Aortic smooth muscle cell (primary cell): ENCODE measurements at places on chromosomes 5 and 9. TPM values are rescaled to one million over a fixed set of nuclear protein-coding genes. Genes with fewer than 3 reads are reported as not detected.

The IRGM gene
- total RNA-seq, result 0.12 TPM in 1 of 2 replicates, not detected in the other

The ADCY2 gene
- total RNA-seq, result under 0.01 TPM in 2 replicates

The ANKRD34B gene
- not detected in 2 replicates for total RNA-seq

The PLPP7 gene
- total RNA-seq, result 15.0 and 16.9 TPM in 2 replicates

The LCNL1 gene
- 0.44 and 1.6 TPM in 2 replicates for total RNA-seq

The TAS2R1 gene
- total RNA-seq, result not detected in 2 replicates

The GALNT12 gene
- 9.6 and 12.9 TPM in 2 replicates for total RNA-seq

The CLTB gene
- 155 and 185 TPM in 2 replicates for total RNA-seq

The GDA gene
- under 0.01 TPM in 1 of 2 replicates, not detected in the other for total RNA-seq

The FGD3 gene
- total RNA-seq, result not detected in 2 replicates

The CCNJL gene
- total RNA-seq, result 0.40 and 0.68 TPM in 2 replicates

The TGFBR1 gene
- 21.3 and 27.2 TPM in 2 replicates for total RNA-seq

The COL15A1 gene
- total RNA-seq, result 2.6 and 2.7 TPM in 2 replicates

The KCNMB1 gene
- total RNA-seq, result 0.99 and 1.3 TPM in 2 replicates

The BAAT gene
- total RNA-seq, result not detected in 2 replicates

The PRUNE2 gene
- 50.7 and 65.3 TPM in 2 replicates for total RNA-seq

The CYLC2 gene
- total RNA-seq, result not detected in 2 replicates

The HEMGN gene
- not detected in 2 replicates for total RNA-seq

The FRRS1L gene
- total RNA-seq, result not detected in 2 replicates

The CAMK4 gene
- 0.37 and 0.66 TPM in 2 replicates for total RNA-seq

The FOXI1 gene
- total RNA-seq, result not detected in 2 replicates

The LTC4S gene
- 6.1 and 6.6 TPM in 2 replicates for total RNA-seq

The HK3 gene
- total RNA-seq, result under 0.01 TPM in 1 of 2 replicates, not detected in the other

The SNX18 gene
- total RNA-seq, result 36.7 and 47.8 TPM in 2 replicates

The PRLR gene
- total RNA-seq, result under 0.01 and 0.26 TPM in 2 replicates

The ADAMTS2 gene
- 36.5 and 52.8 TPM in 2 replicates for total RNA-seq

The ADAMTSL1 gene
- total RNA-seq, result 115 and 144 TPM in 2 replicates

The MAMDC2 gene
- total RNA-seq, result 2.5 and 2.6 TPM in 2 replicates

The MARCHF3 gene
- total RNA-seq, result 20.0 and 22.3 TPM in 2 replicates

The GCNT4 gene
- total RNA-seq, result 2.5 and 3.5 TPM in 2 replicates

The PKD2L2 gene
- total RNA-seq, result not detected in 2 replicates

The ECSCR gene
- total RNA-seq, result 6.8 and 13.7 TPM in 2 replicates
